ENCODE measurements at places on chromosomes 3 and 15.

DNA sequence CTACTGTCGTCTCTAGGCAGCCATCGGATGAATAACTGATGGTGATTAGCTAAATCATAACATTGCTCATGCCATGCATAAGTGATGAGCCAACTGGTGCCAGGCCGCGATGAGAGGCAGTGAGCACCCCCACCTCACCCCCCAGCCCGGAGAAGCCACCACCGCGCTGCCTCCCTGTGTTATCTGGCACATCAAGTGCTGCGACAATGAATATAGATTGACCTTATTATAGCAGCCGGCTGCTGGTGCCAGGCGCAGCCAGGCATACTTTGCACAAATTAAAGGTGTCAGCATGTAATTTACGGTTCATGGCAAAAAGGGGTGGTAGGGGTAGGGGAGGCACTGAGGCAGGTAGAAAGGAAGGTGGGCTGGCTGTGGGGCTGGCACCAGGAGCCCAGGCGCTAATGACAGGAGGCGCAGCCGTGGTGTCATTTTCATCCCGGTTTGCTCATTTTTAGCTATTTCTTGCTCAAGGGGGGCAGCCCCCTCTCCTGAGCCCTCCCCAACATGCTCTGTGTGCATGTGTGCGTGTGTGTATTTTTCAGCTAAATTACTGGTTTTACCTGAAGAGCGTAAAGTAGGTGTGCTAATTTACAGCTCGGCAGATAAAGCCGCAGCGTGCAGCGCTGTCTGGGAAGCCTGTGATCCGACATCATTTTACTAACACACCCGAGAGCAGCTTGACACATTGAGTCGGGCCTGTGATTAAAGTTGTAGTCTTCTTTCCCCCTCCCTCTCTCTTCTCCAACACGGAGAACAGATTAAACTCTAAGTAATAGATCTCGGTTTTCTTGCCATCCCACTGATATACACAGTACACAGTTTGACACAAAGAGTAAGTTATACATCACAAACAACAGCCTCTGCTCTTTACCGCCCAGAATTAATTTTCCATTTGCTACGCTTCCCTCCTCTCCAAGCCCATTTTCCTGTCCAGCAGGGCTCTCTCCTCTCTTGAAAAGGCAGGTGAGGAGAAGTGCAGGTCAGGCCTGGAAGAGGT is 212.3 kb downstream of the RPLP1 start:
- no peak for DNase-seq

DNA sequence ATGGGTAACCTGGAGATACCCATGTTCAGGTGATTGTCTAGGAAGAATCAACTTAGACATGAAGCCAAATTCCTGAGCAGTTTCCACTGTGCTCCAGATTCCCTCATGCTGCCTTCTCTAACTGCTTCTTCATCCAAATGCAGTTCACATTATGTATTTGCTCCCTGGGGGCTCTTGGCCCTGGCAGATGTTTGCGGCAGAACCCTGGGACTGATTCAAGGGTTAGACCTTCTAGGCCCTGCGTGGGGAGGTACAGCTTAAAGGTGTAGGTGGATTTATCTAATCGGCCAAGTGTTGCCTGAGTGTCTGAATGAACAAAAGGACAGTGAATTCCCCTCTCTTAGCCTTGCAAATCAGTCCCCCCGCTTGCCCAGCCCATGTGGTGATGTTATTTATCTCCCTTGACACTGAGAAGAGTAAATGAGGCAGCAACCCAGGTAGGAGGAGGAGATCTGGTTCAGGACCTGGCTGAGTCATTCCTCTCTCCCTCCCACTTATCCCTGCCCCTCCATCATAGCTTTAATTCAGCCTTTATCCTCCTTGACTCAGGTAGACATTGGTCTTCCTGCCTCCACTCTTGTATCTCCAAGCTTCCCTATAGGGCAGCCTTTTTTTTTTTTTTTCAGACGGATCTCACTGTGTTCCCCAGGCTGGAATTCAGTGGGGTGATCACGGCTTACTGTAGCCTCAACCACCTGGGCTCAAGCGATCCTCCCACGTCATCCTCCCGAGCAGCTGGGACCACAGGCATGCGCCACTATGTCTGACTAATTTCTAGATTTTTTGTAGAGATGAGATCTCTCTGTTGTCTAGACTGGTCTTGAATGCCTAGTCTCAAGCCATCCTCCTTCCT is 54.8 kb downstream of the MAGEF1 start:
- no peak for DNase-seq

DNA sequence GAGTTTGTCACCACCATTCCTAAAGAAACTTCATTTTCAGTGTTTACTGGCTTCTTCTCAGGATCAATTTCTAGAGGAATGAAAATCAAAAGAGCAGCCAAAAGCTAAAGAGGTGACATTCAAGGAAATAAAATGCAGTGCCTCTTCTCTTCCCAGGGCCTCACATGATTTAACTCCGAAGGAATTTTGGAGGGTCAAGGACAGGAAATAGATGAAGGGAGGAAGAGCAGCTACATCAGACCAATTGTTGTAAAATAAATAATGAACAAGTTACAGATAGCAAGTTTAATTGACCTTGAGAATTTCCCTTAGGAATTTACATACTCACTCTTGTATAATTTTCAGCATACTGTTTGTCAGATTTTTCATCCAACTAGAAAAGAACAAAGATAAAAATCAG is 78.1 kb downstream of the LRRFIP2 start:
- DNase-seq: no peak

GRCh38 chr15:40845036-40845435 is 1.2 kb downstream of the SPINT1 start:
- DNase-seq: no peak

DNA sequence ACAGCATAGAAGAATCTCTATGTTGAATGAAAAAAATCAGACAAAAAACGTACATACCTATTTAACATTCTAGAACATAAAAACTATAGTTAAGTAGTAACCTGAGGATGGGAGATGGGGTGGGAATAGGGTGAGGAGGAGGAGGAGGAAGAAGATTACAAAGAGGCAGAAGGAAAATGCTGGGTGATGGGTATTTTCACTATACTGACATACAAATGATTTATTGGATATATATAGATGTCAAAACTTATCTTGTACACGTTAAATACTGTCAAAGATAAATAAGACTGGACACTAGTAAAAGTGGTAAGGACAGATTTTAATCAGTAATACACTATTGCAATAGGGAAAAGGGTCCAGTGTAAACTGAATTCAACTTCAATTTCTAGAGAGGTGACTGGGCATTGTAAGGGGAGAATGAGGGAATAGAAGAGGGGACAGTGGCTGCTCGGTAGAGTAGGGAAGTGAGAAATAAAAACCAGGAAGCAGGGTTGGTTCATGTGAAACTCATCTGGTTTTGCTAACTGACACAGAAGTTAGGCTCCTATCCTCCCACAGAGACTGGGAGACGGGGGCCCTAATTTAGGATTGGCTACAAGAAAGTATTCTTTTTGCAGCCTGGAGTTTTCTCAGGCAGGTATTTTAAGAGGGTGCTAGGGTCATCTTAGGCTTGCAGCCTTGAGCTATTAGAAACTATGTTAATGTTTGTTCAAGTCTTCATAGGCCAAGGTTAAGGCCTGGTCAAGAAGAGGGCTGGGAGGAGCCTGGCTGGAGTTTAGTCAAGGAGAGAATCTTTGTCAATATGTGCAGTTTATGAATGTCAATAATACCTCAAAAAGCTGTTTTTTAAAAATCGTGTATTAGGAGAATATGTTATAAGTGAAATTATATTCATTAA is 15.0 kb upstream of the C15orf61 start:
- DNase-seq: no peak

- no peak for DNase-seq
Observed at GRCh38 chr3:58751235-58751634, 84.7 kb upstream of the FAM3D start.

DNA sequence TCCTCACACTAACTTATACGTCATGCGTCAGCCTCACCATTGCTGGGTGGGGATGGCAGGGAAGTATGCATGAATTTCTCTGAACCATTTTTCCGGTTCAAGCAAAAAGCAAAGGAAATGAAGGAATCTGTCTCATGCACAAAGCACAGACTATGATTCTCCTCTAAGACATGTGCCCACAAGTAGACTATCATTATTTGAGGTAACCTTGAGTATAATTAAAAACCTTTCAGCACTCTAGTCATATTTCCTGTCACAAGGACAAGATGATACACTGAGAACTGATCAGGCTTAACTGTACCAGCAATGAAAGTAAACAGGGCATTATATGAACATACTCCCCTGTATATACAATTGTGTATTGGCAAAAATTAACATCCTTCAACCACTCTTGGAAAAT is 56.7 kb upstream of the TSC22D2 start:
- DNase-seq: no peak

- no peak for DNase-seq
Observed at GRCh38 chr15:63077952-63078351, 35.4 kb downstream of the TPM1 start.

DNA sequence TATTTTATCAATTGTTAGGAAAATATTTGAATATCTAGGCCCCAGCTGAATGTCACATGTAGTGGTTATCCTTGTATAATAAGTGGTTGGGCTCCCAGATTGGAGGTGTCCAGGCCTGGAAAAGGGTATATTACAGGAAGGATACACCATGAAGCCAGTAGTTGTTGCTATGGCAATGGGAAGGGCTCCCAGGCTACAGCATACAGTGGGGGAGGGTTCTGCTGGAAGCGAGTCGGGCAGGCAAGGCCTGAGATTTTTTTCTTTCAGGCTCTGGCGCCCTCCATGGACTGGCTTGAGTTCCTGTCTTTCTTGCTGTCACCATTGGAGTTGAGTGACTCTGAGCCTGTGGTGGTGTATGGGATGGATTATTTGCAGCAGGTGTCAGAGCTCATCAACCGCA is 8.9 kb downstream of the ECE2 start:
- DNase-seq: peak; percentile 54

GRCh38 chr3:148856384-148856783 is 8.7 kb upstream of the CPA3 start:
- no peak for DNase-seq

DNA sequence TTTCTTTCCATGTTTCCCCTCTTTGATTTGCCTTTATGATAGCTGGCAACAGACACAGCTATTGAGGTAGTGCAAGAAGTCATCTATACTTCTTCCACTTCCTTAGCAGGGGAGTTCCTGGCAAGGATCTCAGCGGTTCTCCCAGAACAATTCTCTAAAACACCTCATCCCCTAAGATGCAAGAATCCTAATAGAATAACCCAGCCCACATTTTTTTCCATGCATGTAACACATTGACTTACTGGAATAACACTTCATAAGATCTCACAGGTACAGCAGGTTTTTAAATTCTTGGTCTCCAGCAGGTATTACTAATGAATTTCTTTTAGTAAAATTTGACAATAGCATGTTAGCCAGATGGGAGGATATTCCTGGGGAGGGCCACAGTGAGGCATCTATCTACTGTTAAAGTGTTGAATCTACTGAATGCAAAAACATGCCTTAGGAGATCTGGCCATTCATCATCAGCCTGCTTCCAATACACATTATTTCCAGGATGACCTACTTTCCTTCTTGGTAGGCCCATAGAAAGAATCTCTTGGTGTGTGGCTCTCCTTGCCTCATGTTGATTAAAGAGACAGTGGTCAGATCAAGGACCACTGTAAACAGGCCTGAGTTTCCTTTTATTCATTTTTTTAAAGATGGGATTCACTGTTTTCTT is 78.5 kb downstream of the RAD18 start:
- no peak for DNase-seq
